ENCODE measurements at places on chromosomes 3 and 15.

GRCh38 chr3:21393683-21394311 is 357.2 kb downstream of the ZNF385D start:
- no peak for DNase-seq

DNA sequence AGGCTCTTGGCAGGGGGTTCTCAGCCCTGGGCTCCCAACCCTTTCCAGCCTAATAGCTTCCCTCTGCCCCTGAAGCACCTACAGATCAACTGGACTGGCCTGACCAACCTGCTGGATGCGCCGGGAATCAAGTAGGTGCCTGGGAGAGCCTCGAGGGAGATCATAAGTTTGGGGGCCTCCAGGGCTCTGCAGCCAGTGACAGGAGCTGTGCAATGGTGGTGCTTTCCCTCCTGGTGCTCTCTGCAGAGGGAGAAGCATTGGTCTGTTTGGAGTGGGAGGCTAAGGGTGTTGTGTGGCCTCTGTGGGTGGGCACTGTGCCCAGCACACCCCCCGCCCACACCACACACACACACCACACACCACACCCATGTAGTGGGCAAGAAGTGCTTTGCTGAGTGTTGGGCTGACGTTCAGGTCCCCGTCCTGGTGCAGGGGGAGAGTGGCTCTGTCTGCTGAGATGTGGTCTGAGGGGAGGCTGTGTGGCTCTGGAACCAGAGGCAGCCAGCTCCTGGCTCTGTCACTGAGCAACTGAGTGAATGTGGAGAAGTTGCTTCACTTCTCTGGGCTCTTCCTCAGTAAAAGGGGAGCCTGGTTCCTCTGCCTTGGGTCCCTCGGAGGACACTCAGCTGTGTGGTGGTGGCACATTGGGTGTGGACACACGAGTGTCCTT is 26.3 kb downstream of the ESYT3 start:
- no peak for DNase-seq

DNA sequence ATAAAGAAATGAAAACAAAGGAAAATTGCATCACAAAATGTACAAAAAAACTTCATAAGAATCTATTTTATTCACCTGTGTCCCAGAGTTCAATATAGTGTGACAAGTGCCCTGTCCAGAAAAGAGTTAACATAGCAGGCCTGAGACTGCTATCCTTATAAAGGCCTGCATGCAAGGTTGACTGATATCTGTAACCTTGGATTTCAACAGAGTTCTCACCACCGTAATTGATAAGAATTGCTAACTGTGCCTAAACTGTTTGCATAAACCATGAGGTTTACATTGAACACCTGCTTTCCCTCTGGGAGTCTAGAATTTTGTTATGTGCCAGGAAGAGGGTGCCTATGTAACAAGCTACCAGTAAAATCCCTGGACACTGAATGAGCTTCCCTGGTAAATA is 461.7 kb upstream of the DPH6 start:
- no peak for DNase-seq

DNA sequence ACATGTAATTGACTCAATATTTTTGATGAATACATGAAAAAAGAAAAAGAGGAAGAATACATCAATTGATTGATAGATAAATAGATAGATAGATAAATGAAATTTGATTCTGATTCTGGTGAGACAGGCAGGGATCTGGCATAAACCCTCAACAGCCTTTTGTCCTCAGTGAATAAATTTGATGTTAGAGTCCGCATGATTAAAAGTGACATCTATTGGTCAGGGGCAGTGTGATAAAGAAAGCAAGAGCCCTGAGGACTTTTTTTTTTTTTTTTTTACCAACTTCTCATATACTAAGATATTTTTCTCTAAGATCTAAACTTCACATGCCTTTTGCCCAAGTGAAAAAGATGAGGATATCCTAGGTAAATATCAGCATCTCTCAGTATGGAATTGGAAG is 216.4 kb downstream of the LRRC3B start:
- no peak for DNase-seq
